ENCODE measurements at places on chromosomes 6 and 20.

DNA sequence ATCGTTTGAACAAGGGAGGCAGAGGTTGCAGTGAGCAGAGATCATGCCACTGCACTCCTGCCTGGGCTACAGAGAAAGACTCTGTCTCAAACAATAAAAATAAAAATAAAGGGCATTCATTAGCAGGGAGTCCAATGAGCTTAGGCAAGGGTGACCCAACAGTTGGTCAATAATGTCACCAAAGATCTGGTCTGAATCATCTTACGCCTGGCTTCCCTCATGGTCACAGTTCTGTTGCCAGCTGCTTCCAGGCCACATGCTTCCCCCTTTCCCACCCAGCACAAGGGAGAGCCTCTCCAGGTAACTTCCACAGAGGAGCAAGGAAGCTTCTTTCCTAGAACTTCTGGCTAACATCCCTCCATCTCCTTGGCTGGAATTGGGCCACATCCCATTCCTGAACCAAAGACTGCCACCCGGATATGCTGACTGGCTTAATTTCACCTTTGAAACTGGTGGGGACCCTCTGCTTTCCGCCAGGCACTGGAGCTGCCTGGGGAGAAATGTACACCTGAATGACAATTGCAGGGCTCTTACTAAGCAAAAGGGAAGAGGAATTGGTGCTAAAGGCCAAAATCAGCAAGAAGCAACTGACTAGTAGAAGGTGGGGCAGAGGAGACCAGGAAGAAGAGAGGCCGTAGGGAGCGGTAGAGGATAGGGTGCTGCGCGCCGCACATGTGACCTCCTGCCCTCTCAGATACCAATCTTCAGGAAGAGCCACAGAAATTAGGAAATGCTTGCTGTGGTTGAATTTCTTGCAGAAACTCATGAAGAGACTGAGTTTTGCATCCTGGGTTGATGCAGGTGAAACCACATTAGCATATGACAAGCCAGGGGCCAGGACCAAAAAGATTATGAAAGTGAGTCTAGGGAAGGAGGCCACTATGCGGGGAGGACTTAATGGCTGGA lies 8.3 kb upstream of the SCML4 start:
- no peak for DNase-seq

DNA sequence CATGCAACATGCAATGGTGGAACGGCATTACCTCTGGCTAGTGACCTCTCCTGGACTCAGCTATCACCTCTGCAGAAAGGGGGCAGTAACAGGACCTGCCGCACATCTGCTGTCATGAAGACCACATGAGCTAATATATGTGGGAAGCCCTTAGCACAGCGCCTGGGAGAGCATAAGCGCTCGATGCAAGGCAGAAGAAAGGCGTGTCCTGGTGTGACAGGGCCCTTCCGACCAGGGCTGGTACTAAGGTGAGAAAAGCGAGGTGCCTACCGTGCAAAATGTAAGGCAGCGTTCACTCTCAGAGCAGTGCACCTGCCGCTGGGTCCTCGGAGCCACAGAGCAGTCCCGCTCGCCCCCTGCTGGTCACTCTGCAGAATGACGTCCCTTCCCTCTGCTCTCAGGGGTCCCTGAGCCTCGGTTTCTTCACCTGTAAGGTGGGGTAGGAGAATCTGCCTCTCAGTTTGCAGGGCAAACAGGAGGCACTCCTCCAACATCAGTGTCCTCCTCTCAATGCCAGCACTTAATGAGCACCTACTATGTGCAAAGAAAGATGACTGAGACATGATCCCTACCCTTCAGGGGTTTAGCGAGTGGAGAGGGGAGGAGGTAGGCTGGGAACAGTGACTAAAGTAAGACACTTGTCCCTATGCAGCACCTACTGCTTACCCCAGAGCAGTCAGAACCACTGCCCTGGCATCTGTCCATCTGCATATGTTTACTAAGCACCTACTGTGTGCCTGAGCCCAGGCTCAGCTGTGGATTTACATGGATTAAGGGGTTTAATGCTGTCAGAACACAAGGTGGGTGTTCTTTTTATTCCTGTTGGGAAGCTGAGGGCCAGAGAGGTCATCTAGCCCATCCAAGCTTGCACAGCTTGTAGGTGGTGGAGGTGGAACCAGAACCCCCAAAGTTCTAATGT lies 41.1 kb upstream of the PTGIS start:
- peak; percentile 52 for DNase-seq

DNA sequence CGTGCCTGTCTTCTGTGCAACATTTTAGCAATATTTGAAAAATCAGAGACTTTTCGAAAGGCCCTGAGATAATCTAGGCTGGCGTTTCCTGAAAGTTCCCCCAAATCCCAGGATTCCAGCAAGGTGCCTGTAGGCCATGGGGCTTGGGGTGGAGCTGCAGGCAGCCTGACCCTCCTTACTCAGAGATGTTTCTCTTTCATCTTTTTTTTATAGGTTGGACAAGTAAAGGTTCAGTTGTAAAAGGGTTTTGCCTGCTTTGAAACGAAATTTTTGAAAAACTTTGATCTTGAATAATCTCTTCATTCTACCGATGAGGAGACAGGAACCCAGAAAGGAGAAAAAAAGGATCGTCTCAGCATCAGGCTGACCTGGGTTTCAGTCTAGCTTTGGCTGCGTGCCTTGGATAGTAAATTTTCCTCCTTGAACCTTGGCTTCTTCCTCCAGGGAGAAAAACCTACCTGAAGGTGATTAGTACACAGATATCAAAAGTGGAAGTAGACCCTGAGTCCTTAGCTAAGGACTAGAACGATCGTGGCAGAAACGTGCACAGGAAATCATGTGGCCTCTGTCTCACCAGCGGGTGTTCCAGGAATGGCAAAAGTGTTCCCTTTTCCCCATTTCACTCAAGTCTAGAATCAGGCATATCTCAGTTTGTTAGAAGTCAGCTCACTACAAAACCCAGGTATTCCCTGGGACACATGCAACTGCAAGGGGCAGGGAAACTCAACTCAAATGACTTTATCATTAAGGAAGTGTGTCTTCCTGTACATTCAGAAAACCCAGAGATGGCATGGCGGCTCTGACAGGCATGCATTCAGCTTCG lies 128.2 kb upstream of the PTPN1 start:
- no peak for DNase-seq

DNA sequence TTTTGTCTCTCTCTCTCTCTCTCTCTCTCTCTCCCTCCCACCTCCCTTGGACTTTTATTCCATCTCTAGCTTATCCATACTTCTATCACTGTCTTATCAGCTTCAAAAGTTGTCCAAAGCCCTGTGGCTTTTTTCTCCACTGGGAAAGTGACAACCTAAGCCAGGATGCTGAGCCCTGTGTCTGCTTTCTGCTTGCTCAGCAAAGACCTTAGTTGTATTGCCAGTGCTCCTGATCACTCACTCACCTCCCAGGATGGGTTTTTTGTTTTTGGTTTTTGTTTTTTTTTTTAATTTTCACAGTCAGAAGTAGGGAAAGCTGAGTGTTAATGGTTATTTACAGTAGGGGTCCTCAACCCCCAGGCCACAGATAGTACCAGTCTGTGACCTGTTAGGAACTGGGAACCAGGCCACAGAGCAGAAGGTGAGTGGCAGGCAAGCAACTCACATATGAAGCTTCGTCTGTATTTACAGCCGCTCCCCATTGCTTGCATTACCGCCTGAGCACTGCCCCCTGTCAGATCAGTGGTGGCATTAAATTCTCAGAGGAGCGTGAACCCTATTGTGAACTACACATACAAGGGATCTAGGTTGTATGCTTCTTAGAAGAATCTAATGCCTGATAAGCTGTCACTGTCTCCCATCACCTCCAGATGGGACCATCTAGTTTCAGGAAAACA lies 125.0 kb upstream of the ID4 start:
- no peak for DNase-seq

DNA sequence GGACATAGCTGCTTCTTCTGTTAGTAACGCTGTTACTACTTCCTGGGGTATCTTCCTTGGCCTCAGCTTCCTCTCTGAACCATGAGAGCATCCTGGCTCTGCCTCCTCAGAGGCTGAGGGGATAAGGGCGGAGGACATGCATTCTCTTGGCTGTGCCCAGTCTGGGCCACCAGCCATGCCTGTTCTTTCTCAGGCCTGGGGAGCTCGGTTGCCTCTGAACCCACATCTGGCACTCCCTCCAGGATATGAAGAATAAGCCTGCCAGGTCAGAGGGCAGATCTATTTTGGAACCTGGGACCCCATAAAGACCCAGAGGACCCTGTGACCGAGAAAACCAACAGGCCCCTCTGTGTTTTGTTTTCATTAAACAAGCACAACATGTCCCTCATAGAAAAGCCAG lies 6.6 kb upstream of the ANGPT4 start:
- DNase-seq: no peak

GRCh38 chr6:30966154-30966553 lies 17.4 kb upstream of the MUC21 start:
- DNase-seq: no peak

- DNase-seq: no peak
Observed at GRCh38 chr6:125966569-125966968, 10.0 kb downstream of the HINT3 start.

DNA sequence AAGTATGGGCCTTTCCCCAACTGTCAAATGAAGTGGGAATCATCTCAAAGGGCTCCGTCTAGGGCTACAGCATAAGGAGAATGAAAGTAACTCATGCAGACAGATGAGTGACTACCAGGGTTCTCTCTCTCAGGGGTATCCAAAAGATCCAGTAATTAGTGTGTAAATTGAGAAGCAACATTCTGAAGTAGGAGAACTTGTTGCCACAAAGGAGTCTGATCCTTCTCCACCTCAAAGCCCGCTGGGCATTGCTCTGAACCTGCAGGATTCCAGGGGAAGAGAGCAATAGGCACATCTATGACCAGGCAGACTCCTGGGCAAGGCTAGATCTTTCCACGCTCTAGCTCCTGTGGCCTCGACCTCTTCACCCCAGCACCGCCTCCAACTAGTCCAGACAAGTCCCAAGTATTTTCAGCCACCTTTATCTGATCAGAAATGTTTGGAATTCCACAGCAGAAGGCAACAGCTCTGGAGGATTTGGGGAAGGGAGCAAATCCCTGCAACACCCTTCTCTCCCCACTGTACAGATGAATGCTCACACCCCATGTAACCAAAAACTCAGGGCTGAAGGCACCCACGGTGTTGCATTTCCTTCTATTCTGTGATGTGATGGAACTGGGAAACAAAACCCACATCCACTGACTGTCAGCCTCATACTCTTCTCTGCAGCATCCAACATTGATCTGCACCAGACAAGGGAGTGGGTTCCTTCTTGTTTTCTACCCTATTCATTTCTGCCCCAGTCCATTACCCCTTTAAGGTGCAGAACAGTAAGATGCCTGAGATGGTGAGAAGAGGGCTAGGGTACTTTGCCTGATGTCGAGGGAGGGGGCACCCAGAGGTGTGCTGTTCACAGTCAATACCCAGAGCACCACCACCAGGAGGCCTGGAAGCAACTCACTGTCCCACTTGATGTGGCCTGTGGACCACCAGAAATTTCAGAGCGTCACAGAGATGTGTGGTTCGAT lies 41.0 kb downstream of the COX4I2 start:
- DNase-seq: no peak

DNA sequence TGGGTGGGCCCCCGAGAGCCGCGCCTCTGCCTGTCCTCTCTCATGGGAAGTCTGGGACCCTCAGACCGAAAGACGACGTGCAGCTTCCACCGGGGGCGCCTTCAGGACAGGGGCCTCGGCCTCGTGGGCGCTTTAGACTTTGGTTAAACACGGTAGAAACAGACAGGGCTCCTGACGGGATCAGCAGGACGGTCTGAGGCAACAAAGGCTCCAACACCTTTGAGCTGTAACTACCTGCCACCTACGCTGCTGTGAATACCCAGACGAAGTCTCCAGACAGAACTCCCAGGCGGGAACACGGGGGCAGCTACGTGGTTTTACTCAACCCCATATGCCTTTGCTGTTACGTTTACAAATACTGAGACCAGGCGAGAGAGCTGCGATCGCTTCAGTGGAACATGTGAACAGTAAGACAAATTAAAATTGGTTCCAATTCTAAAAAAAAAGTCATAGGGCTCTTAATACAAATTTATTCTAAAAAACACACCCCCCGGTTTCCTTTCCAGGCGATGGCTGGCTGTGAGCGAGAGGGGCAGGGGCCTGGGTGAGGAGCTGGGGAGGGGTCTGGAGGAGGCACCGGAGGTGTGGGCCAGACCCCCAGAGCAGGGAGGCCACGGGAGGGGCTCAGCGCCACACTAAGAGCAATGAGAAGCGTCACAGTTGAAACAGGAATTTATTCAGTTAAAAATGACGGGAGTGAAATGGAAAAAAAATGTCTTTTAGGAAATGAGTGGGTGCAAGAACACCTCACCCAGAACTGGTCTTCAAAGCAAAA lies 453.2 kb downstream of the QKI start:
- DNase-seq: no peak

GRCh38 chr6:9401960-9402359 lies 966.6 kb upstream of the SLC35B3 start:
- no peak for DNase-seq

DNA sequence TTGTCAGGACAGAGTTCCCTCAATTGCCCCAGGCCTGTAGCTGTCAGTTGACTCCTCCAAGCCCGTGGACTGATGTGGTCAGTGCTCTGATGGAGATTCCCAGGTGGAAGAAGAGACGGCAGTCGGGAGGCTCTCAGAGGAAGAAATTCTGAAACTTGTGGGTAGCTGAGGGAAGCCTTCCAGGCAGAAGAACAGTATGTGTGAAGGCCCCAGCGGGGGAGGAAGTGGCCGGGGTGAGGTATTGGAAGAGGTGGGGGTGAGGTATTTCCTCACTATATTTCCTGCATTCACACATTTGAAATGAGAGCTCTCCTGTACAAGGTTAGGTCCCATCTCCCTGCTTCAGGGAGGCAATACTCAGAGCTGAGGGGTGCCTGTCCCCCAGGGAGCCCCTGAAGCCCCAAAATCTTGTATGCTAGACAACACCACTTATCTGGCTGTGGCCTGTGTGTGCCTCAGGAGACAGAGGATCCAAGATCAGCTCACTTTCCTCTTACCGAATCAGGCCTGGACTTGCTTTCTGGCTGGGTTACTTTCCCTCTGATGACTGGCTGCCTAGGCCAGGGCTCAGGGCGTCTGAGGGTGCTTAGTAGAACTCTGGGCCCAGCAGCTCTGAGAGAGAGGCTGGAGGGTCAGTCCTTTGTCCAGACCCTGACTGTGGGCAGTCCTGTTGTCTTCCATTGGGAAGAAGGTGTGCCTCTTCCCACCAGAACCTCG lies 49.3 kb upstream of the MYL9 start:
- no peak for DNase-seq

GRCh38 chr6:23086100-23086499 lies 516.7 kb downstream of the HDGFL1 start:
- DNase-seq: no peak

GRCh38 chr6:19322691-19323485 lies 514.3 kb upstream of the ID4 start:
- no peak for DNase-seq

DNA sequence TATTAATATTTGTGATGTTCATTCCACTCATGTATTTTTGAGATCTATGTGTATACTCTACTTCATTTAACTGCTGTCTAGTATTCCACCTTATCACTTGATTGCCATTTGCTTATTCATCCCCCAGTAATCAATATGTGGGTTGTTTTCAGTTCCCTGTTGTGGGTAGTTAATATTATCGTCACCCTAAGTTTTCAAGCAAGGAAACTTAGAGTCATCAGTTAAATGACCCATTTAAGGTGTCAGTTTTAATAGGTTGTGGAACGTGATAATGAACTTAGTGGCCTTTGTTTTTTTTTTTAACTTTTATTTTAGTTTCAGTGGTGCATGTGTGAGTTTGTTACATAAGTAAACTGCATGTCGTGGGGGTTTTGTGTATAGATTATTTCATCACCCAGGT lies 90.3 kb downstream of the SLC24A3 start:
- no peak for DNase-seq
